ENCODE measurements at places on chromosomes 2 and 18.

DNA sequence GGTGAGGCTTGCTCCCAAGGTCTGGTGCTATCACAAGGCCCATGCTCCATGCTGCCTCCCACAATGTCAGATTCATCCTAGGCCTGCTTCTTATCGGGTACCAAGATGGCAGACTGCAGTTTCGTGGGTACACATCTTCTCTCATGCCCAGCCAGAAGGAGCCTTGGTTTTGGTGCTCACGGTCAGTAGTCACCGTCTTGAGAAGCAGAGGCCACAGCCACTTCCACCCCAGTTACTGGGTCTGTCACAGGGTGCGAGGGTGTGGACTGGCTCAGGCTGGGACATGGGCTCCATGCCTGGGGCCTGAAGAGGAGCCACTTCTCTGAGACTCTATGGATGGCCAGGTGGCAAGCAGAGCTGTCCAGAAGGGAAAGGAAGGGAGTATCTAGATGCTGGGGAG lies 178.8 kb upstream of the HS6ST1 start:
- DNase-seq: no peak

GRCh38 chr18:74896390-74896991 lies 298.8 kb downstream of the ZNF407 start:
- no peak for DNase-seq

DNA sequence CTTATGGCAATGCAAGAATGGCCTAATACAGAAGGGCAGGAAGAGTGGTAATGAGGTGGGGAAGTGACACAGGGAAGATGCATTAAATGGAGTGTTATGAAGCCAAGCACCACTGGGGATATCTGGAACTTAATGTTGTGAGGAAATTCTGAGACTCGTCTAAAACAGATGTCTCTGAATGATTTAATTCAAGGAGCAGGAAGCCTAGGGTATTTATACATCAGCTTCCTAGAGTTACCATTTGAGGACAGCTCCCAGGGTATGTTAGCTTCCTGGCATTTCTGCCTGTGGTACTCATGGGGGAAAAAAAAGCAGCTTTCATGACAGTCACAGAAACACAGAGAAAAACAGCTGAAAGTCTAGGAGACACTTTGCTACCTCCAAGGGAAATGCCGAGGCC lies 989.5 kb downstream of the CBLN2 start:
- no peak for DNase-seq

- no peak for DNase-seq
Observed at GRCh38 chr2:233422050-233422639, 67.9 kb downstream of the DGKD start.

- DNase-seq: no peak
Observed at GRCh38 chr2:127893494-127893893, 7.7 kb upstream of the AMMECR1L start.

GRCh38 chr2:157657101-157657500 lies 28.4 kb upstream of the ACVR1C start:
- DNase-seq: no peak

GRCh38 chr18:7198326-7198725 lies 32.6 kb upstream of the LRRC30 start:
- no peak for DNase-seq

- DNase-seq: no peak
Observed at GRCh38 chr2:147647816-147648215, 197.0 kb upstream of the ACVR2A start.

GRCh38 chr18:54671291-54671881 lies 80.3 kb downstream of the DYNAP start:
- no peak for DNase-seq

DNA sequence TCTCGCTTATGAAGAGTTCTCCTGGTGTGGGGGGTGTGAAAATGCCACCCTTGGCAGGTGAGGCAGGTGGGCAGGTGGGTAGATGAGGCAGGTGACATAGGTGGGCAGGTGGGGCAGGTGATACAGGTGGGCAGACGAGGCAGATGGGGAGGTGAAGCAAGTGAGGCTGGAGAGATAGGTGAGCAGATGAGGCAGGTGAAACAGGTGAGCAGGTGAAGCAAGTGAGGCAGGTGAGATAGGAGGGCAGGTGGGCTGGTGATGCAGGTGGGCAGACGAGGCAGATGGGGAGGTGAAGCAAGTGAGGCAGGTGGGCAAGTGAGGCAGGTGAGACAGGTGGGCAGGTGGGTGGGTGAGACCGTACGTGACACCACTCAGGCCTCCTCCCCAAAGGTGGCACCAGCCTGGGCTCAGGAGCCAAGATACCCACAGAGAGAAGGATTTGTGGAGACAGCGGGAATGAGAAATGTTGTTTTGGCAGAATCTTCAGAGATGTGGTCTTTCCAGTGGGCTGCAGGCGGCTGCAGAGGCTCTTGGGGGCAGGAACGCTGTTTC lies 232.3 kb upstream of the MYT1L start:
- DNase-seq: no peak

DNA sequence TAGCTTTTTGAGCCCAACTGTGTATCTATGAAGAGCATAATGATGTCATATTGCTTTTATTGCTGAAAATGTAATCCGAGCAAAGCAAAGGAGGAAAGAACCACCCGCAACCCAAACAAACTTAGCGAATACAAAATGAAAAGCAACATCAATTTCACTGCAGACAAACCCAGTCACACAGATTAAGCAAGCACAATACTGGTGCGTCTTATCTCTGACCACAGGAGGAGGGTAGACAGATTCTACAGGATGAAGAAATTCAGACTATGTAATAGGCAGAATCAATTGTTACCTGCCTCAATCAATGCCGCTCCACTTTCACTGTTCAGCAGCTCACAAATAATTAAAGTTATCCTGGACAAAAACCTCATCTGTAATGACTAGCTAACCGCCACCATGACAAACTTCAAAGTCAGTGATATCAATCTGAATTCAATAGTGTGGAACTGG lies 115.5 kb upstream of the SP3 start:
- DNase-seq: no peak

- DNase-seq: no peak
Observed at GRCh38 chr2:15559379-15560139, 1.6 kb downstream of the NBAS start.

All from cortex of kidney (tissue), 1 donor.